ENCODE measurements at places on chromosomes 6 and 20. TPM values are rescaled to one million over a fixed set of nuclear protein-coding genes. Genes with fewer than 3 reads are reported as not detected.

- DNase-seq, result peak; percentile 53
Observed at GRCh38 chr20:49356676-49357075, 78.8 kb upstream of the ZNFX1 start.

DNA sequence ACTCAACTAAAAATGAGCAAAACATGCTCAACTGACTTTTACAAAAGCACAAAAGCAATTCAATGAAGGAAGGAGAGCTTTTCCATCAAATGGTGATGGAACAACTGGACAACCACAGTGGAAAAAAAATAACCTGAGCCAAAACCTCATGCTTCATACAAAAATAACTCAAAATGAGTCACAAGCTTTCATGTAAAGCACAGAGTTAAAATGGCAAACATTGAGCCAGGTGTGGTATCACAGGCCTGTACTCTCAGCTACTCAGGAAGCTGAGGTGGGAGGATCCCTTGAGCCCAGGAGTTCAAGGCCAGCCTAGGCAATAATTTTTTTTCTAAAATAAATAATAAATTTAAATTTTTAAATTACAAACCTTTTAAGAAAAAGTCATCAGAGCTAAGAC, 18.4 kb upstream of the HLA-G start:
- DNase-seq, result peak; percentile 39

Gene DOK5
- not detected for total RNA-seq

Gene BAK1
- total RNA-seq, result 15.1 TPM

Gene ASXL1
- total RNA-seq, result 42.8 TPM

All from PC-3 (cell line).